ENCODE measurements at places on chromosomes 6 and 20.

DNA sequence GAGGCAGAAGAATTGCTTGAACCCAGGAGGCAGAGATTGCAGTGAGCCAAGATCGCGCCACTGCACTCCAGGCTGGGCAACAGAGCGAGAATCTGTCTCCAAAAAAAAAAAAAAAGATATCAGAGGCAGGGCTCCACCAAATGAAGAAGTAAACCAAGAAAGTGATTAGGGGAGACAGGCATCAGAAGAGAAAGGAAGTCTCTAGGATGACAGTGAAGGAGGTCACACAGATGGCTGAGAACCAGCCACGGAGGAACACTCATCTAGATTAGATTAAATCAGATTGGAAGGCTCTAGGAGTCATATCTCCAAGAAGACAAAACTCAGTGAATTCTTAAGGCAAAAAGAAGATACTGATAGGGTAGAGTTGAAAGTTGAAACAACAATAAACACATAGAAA, 102.2 kb upstream of the CCDC28A start:
- no peak for DNase-seq

- DNase-seq, result no peak
Observed at GRCh38 chr6:34922177-34922663, 33.2 kb downstream of the ANKS1A start.

- DNase-seq, result no peak
Observed at GRCh38 chr6:113050010-113050858, 703.1 kb downstream of the RFPL4B start.

DNA sequence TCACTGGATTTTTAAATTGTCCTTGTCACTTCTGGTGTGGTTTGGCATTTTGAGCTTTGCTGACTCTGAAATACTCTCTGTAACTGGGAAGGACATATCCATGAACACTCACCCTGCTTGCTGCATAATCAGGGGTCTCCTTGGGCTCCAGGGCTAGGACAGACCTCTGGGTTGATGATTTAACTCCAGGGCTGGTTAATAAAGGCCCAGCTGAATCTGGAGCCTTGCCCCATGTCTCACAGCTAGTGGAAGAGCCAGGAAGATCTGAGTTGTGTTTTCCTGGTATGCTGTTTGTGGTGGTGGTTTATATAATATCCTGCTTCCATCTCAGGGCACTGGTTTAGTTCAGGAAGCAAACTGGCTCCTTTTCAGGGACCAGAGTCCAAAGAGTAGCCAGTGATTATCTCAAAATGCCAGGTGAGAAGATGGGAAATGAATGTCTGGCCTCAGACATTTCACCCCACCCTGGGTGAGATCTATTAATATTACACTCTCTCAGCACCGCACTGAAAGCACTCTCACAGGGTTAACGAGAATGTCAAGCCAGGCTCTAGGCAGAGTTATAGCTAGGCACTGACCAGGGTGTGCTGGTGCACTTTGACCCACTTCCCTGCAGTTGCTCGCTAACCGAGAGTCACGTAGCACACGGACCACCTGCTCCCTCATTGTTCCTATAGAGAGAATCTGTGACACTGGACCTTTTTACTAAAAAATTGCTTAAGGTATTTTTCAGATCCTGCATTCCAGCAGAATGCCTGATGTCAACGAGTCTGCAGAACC, 90.1 kb upstream of the SLC22A16 start:
- DNase-seq, result no peak

DNA sequence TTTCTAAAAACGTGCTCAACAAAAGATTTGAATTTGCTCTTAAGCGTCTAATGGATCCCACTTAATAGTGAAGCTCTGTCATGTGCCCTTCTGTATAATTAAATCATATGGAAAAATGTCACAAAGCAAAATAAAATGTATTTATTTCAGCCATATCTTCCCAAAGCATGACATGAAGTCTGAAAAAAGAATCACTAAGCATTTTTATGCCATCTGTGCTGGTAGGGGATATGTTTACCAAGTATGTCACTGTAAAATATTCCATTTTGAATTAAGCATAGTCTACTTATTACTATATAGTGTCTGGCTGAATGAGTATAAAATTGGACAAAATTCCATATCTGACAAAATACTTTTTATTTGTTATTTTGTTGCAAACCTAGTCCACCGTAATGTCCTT, 248.0 kb upstream of the QKI start:
- no peak for DNase-seq

DNA sequence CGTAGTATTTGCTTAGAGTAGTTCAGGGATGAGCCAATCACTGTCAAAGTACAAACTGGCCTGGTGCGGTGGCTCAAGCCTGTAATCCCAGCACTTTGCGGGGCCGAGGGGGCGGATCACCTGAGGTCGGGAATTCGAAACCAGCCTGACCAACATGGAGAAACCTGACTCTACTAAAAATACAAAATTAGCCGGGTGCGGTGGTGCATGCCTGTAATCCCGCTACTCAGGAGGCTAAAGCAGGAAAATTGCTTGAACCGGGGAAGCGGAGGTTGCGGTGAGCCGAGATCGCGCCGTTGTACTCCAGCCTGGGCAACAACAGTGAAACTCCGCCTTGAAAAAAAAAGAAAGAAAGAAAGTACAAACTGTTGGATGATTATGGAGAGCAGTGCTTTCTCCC, 27.5 kb upstream of the JARID2 start:
- no peak for DNase-seq

- no peak for DNase-seq
Observed at GRCh38 chr6:82138075-82138791, 109.3 kb downstream of the IBTK start.

GRCh38 chr20:52972190-52972937, at the start of gene TSHZ2:
TSHZ2 (plus strand) TSS chr20:52972358; CDS start chr20:52973294, 936 bp downstream.
- DNase-seq, result peak; percentile 47

DNA sequence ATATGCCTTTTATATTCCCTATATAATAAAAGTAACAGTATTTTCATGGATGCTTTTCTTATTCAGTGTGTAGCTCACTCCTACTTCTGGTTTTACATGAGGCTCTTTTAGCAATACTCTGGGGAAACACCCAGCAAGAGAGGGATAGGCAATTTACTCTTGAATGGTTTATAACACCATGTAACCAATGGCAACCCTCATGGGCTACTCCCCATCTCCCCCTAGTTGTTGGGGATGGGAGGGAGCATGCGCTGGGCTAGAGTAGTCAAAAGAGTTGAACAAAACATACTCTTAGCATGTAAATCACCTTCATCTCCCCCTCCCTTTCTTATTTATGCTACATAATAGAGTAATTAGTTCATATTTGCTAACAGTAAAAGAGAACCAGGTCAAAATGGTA, 140.1 kb upstream of the LRFN2 start:
- DNase-seq, result no peak

GRCh38 chr6:122740936-122741335, 38.6 kb upstream of the FABP7 start:
- DNase-seq, result no peak

- no peak for DNase-seq
Observed at GRCh38 chr6:30544666-30545272, 11.5 kb downstream of the GNL1 start.

DNA sequence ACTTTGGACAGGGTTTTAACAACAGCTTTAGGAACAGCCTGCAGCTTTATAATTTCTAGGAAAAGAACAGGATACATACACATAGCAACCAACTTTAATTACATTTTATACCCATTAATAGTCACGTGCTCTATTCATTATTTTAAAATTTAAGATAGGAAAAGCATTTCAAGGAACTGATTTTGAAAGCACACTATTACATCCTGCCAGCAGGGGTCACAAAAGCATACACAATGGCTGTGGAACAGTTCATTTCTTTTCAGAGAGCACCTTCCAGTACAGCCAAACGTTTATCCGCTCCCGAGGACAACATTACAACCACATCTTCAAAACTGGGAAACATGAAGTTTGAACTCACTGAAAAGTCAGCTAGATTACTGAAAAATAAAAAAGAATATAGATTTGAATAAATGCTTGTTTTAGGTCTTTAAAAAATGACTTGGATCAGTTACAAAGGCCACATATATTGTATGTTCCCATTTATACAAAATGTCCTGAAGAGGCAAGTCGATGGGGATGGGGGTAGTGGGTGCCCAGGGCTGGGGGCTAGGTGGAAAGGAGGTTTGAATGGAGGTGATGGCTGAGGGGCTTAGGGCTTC, 104.6 kb upstream of the EXOC2 start:
- DNase-seq, result no peak

- no peak for DNase-seq
Observed at GRCh38 chr6:160398674-160399271, 50.6 kb downstream of the SLC22A3 start.

DNA sequence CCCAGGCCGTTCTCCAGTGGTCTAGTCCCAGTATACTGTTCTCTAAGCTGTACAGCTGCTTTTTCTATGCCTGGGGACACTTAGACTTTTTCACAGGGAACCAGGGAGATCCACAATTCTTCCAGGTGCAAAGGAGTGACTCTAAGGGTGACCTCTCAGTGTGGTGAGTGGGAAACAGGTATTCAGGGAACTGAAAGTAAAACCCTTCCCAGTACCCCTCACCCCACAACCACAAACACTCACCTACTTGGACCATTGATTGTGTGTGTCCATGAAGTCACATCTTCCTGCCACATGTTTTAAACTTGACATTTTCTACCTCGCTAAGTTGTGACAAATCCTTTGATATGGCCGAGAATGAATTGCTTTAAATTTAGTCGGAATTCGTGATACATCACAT, 183.6 kb downstream of the CLIC5 start:
- no peak for DNase-seq

DNA sequence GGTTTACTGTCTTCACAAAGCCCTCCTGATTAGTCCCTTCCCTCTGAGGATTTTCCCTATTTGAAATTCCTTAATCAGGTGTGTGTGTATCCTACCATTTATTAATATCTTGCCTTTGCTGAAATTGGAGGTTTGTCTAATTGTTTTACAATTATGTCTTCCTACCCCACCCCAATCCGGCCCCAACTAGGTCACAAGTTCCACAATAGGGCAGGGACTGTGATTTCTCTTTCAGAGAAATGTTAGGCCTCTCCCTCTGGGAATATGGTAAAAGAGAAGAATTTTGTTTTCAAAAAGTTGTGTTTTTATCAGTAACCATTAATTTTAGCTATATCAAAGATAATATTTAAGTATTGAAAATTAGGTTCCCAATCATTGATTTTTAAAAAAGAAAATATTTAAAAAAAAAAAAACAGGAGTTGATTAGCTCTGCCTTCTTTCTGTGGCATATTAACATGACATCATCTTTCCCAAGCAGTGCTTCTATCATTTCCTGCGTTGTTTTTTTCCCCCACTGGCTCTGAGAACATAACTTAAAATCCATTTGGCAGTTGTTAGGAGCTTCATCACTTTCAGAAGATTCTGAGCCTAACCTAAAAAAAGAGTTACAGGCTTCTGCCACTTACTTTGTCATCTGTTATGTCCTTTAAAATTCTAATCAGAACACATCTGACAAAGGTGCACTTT, 36.1 kb downstream of the BLOC1S5 start:
- no peak for DNase-seq

DNA sequence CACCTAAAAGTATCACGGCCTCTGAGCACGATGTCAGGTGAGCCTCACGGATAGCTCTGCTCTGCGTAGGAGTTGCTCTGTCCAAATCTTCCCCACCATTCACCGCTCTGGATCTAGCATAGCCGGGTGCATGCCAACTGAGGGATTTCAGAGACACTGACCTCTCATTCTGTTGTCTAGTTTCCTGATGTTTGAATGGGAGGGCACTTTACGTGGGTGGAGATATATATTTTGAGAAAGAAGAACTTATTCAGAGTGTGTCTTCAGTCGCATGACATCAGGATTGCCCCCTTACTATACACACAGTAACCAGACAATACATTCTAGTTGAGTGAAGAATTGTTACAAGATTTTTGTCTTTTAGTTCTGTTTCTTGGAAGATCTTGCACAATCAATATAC, 96.5 kb upstream of the CITED2 start:
- DNase-seq, result no peak

DNA sequence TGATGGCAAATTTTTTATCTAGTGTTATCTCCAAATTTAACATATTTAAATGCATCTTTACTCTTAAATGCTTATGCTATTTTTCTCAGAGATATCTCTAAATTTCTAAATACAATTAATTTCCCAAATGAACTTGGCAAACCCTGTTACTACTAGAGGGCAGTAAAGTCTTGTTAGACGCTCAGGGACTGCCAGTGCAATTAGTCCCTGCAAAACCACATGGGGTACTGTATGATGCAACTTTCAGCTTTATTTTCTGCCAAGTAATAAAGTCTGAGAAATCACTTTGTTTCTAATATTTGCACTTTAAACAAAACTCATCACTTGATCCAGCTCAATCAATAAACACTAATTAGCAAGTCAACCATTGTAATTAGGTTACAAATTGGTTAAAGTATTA, 76.0 kb upstream of the ADGRB3 start:
- DNase-seq, result no peak

DNA sequence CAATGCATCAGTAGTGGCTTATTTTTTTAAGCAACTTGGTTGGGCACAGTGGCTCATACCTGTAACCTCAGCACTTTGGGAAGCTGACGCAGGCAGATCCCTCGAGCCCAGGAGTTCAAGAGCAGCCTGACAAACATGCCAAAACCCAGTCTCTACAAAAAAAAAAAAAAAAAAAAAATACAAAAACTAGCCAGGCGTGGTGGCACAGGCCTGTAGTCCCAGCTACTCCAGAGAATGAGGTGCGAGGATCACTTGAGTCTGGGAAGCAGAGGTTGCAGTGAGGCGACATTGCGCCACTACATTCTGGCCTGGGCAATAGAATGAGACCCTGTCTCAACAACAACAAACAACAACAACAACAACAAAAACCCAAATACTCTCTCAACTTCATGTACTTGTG, 44.7 kb upstream of the XRN2 start:
- DNase-seq, result no peak

DNA sequence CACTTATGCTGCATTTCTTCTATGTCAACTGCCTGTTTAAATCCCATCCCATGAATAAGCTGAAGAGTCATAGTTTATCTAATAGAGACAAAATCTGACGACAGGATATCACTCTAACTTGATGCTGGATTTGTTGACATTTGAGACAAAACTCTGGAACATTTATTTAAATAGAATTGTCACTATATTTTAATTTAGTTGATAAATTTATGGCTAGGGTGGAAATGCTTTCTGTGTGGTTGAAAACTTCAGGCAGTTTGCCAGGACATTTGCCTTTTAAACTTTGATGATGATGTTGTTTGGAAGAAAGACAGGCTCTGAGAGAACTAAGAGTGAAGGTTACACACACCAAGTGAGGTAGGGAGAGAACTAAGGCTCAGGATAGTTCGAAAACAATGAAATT, 68.1 kb downstream of the GJA1 start:
- no peak for DNase-seq

GRCh38 chr20:44154521-44155001, 32.4 kb downstream of the JPH2 start:
- no peak for DNase-seq

DNA sequence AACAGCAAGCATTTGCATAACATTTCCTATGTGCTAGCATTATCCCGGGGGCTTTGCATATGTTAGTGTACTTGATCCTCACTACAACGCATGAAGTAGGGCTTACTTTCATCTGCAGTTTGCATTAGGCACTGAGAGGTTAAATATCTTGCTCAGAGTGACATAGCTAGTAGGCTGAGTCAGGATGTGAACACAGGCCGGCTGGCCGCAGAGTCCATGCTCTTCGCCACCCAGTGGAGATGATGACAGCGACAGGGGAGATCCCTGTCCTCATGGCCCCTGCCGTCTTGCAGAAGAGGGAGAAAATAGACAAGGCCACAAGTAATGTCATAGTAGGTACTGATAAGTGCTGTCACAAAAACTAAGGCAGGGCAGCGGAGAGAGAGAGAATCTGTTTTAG, 46.9 kb downstream of the LYRM4 start:
- no peak for DNase-seq

- DNase-seq, result no peak
Observed at GRCh38 chr6:43318011-43318410, 9.4 kb upstream of the CRIP3 start.
